EL (cell line): ENCODE measurements at places on chromosomes 12 and 14.

DNA sequence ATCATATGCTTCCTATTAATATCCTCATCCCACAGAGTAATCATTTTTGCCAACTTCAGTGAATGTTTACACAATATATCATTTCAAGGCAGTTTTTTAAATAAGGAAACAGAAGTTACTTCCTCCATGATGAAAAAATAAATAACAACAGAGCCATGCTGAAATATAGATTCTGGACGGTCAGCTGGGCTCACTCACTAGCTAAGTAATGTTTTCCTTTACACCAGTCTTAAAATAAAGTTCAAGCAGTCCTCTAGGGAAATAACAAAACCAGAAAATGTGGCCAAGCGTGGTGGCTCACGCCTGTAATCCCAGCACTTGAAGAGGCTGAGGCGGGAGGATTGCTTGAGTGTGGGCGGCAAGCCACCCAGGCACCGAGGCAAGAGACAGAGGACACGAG, 28.7 kb downstream of the AICDA start:
- DNase-seq: no peak

- DNase-seq: peak; percentile 94
Measured at GRCh38 chr14:95483309-95484165, 32.9 kb downstream of the SYNE3 start.

DNA sequence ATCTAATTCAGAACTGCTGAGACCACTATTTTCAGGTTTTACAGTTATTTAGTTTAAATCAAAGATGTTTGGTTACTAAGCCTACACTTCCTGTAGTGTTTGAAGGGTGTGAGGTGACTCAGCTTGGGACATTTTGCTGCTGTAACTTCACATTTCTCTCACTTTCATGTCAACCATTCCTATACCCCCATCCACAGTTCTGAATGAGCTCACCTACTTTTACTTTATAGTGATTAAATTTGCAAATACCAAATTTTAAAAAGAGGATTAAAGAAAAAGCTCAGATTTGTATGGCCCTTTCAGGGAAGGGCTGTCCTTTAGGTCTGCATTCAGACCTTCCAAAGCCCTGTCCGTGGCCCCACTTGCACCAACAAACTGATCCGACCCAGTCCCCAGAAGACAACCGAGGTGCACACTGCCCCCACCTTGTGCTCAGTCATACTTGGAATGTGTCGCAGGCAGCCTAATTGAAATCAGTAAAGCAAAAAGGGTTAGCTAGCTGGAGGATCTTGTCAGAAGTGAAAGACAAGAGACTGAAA, 174.4 kb downstream of the MON2 start:
- peak; percentile 48 for DNase-seq

DNA sequence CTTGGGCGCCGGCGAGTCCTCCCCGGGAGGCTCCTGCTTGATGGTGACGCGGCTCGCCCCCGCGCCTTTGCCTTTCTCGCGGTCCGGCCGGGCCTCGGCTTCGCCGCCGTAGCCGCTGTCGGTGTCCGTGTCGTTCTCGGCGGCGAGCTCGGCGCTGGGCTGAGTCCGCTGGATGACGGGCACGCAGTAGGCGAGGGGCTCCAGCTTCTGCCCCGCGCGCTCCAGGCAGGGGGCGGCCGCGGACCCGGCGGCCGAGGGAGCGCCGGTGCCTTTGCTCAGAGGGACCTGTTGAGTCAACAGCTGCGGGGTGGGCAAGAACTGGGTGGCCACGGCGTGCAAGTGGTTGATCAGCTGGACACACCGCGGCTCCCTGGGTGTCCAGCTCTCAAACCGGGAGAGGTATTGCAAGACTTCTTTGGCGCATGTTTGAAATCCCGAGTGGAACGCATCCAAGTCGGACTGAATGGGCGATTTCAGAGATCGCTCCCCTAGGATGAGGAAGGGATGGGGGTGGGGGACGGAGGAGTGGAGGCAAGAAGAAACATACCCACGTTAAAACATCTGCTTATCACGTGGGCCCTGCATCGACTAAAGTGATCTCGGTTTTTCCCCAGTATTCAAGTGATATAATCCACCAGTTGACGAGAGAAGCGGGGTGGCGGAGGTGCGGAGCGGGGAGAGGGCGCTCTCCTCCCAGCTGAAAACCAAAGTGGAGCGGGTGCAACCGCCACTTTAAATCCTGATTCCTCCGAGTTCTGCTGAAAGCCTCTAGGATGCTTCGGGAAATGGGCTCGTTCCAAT, 2.0 kb downstream of the BHLHE41 start:
- peak; percentile 79 for DNase-seq

DNA sequence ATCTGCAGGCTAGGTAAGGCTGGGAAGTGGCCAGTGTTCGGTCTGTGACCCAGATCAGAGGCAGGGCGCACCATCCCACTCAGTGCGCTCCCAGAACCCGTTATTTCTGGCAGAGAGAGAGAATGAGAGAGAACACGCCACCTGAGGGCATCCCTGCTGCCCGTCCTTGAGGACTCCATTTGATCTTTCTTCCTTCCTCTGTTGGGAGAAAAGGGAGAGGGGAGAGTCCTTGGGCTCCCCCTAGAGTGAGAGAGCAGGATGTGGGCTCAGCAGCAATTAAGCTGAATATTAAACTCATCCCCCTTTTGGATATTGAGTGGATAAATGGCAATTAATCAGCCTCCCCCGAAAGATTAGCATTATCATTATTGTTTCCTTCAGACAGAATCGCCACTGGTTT, 70.6 kb downstream of the IFT43 start:
- DNase-seq: peak; percentile 6

- DNase-seq: peak; percentile 4
Measured at GRCh38 chr14:35480119-35480769, 53.7 kb upstream of the INSM2 start.

GRCh38 chr12:131348646-131349045, 362.2 kb upstream of the SFSWAP start:
- DNase-seq: no peak

DNA sequence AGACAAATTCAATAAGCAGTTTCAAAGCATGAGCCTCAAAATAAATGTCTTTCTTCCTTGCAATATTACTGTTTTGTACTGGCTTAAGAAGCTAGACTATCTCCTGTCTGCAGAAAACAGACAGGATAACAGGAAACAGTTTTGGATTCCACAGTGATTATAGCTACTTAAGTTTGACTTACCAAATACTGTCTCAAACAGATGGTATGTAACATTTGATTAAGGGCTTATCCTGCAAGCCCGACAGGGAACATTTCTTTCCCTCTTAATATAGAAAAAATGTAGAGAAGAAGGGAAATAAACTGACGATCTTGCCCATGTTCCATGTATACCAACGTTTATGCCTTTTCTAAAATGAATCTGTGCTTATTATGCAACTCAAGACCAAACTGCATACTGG, 179.9 kb upstream of the EEA1 start:
- DNase-seq: peak; percentile 28

GRCh38 chr12:94674835-94675234, 24.5 kb upstream of the TMCC3 start:
- no peak for DNase-seq

DNA sequence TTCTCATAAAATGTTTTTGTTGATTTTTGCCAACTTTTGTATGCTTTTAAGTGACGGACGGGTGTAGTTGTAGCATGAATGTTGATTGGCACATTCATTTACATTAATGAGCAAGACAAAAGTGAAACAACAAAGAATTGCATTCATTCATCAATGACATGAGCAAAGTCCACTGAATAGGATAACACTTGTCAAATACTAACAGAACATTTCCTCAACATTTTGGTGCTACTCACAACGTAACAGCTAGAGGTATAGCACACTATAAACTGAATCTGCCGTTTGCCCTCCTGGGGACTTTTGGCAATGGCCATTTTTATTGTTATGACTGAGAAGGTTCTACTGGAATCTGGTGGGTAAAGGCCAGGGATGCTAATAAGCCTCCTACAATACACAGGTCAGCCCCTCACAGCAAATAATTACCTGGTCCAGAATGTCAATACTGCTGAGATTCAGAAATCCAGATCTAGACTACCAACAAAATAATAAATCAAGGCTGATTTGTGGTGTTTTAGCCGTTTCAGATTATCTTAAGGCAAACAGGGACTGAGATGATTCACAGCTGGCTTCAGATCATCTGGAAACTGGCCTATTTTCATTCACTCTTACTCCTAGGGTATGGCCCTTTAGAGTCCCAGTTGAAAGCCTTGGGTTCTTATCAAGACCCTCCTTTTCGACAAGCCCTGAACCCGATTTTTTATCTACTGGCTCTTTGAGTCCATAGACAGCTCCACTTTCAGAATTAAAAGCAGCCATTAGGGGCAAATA, 22.5 kb upstream of the CDKN3 start:
- peak; percentile 14 for DNase-seq

DNA sequence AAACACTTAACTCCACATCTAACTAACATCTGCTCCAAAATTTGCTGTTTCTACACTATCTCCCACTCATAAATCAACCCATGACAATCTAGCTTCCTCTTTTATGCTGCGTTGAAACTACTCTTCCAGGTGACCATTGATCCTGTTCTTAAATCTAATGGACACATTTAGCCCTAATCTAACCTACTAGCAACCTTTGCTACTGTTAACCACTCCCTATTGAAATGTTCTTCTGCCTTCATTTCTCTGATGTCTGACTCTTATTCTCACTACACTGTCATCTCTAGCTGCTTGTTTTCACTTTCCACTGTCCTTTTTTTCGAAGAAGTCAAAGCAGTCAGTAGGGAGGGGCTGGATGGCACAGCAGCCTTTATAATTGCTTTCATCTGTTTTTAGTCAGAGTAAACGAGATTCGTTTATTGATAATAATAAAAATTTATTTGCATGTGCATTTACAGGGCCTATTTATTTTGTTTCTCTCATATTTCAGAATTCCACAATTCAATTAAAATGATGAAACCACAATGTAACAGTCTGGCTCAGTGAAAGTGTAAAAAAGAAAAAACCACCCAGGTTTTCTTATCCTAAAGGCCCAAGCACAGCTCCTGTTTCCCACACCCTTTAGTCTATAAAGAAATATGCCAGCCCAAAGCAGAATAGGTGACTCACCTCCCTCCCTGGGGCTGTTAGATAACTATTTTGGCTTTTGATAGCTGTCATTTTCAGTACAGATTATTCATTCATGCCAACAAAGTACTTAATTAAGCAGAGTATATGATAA, 44.9 kb downstream of the ATP2B1 start:
- peak; percentile 57 for DNase-seq

GRCh38 chr12:121089031-121089812, 43.5 kb upstream of the P2RX7 start:
- DNase-seq: no peak

- no peak for DNase-seq
Measured at GRCh38 chr14:20247646-20248246, 8.7 kb downstream of the OR11H4 start.

DNA sequence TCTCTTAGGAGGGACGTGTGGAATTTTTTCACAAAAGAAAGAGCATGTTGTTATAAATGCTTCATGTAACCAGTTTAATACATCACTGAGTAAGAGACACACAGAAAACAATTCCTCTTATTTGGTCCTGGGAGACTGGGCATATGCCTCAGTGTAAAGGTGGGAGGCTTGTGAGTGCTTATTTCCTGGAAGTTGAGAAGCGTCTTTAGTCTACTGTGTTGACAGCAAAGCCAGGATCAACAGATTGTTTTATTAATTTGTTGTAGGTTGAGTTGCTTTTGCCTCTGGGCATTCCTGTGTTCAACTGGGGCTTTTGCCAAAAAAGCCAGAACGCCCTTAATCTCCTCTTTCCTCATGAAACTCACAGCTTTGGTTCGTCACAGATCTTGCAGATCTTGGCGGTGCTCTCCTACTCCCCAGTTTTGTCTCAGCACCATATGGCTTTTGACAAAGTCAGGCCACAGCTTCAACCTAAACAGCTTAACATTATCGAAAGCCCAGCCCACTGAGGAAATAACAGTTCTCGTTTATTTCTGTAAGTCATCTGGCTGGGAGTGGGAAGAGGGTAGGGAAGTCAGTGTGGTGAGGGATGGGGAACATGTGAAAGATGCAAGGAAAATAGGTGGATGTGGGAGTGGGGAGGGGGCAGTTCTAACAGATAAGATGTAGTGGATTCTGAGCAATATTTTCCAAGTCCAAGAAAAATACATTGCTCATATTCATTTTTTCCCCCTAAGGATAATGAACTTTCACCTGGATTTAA, 227.2 kb downstream of the DACT1 start:
- DNase-seq: peak; percentile 77

GRCh38 chr14:79576424-79576823, 634.9 kb downstream of the DIO2 start:
- DNase-seq: no peak

GRCh38 chr12:126742241-126742641, 1524.7 kb upstream of the TMEM132C start:
- no peak for DNase-seq

GRCh38 chr12:46364300-46364696, 8.3 kb downstream of the SLC38A2 start:
- no peak for DNase-seq

DNA sequence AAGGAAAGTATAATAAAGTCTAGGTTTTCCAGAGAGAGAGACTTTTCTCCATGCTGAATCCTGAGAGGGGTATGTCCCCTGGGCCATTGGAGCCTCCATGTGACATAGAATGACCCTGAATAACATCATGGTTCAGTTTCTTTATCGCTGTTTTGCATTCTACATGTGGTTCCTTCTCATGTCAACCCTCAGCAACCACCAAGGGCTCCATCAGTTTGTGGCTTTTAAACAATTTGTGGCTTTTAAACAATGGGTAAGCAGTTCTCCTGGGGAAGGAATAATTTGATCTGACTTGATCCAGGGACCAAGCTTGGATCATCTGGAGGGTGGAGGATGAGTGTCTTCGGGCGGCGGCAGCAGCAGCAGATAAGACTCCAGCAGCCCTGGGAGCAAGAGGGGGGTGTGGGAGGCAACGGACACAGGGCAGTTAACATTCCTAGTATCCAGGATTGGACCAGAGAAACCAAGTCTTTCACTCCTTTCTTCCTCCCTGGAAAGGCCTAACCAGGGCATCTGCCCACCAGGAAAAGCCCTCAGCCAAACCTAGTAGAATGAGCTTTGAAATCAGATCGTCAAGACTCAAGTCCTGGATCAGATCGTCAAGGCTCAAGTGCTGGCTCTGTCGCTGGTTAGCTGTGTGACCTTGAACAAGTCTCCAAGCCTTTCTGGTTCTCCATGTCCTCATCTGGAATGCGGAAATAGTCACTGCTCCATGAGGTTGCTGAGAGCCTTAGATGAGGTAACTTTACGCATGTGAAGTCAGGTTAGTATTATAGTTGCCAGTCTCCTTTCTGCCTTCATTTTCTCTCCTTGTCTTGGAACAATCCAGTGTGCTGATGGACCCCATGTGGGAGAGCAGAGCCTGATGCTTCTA, 27.8 kb upstream of the FAM222A start:
- DNase-seq: no peak

- DNase-seq: peak; percentile 78
Measured at GRCh38 chr14:52044791-52045522, 23.9 kb downstream of the NID2 start.

GRCh38 chr12:21942377-21942703, 1.1 kb upstream of the ABCC9 start:
- DNase-seq: no peak
